Osteocyte (in vitro differentiated cells): ENCODE measurements at places on chromosomes 7 and 10. TPM values are rescaled to one million over a fixed set of nuclear protein-coding genes. Genes with fewer than 3 reads are reported as not detected.

DNA sequence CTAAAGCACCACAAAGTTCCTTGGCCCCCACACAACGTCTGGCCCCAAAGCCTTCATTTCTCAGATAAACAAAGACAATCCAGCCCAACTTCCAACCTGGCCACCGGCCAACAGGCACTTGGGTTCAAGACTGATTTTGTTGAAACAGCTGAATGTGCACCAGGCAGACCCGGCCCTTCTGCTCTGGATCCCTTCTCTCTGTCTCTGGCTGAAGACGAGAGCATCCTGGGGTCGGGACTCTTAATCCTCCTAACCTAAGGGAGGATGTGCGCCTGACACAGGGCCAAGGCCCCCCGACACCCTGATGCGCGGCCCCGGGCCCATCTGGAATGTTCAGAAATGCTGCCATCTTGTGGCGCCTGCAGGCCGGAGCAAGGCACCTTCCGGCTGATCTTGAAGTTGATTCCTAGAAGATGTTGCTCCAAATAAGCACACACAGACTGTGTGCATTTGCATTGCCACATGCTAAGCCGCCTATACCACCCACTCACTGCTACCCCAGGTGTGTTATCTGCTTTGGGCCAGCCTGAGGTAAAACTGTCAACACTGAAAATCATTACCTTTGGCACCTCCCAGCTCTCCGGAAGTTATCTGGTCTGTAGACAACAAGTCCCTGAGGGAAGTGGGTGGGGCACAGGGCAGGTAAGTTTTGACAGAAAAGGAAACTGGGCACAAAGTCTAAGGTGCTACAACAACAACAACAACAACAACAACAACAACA lies 98.4 kb upstream of the HABP2 start:
- DNase-seq = no peak

DNA sequence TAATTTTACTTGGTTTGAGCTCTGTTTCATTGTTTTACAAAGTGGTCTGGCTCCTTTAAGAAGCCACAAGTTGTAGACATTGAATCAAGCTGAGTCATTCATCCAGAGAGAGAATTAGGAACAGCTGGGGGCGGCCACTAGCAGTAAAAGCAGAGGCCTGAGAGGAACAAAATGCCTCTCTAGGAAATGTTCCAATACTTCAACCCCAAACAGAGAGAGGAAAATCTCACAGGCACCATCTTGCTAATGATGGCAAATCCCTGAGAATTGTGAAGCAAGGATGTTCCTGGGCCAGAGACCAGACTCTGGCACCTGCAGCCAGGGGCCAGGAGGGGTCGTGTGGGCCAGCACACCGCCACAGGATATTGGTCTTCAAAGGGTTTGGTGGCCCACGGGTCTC lies 26.5 kb upstream of the TRIL start:
- DNase-seq = no peak

DNA sequence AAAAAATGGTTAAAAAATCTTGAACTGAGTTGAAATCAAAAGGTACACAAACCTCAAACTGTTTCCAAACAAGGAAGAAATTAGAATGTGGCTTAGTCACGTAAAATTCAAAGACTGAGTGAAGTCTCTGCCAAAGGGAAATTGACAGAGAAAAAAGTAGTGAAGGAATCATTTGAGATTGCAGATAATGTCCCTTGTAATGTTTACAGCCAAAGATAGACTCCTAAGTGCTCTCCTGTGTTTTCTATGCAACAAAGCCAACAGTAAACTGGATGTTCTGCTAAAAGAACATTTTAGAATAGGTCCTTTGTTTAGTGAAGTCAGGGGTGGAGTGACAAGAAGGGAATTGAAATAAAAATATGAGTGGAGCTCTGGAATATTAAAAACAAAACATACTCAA lies 117.9 kb downstream of the ITGA8 start:
- DNase-seq = no peak

Gene ANKRD16
- total RNA-seq = 8.8 and 9.5 TPM in 2 replicates

Gene GPR141
- not detected in 2 replicates for total RNA-seq

Gene LRIT1
- total RNA-seq = not detected in 2 replicates

GRCh38 chr7:73394422-73394821 lies 39.2 kb upstream of the FZD9 start:
- no peak for DNase-seq

Gene SCIN
- total RNA-seq = 1.6 and 2.5 TPM in 2 replicates

Gene C10orf67
- total RNA-seq = not detected in 2 replicates

Gene STAM
- 26.6 and 32.0 TPM in 2 replicates for total RNA-seq

- no peak for DNase-seq
Measured at GRCh38 chr10:81696609-81697388, 178.2 kb upstream of the NRG3 start.

GRCh38 chr7:28627896-28628295 lies 215.6 kb downstream of the CREB5 start:
- no peak for DNase-seq

Gene DIP2C
- total RNA-seq = 36.8 and 36.9 TPM in 2 replicates

GRCh38 chr7:37817591-37817960 lies 30.8 kb upstream of the NME8 start:
- DNase-seq = no peak

DNA sequence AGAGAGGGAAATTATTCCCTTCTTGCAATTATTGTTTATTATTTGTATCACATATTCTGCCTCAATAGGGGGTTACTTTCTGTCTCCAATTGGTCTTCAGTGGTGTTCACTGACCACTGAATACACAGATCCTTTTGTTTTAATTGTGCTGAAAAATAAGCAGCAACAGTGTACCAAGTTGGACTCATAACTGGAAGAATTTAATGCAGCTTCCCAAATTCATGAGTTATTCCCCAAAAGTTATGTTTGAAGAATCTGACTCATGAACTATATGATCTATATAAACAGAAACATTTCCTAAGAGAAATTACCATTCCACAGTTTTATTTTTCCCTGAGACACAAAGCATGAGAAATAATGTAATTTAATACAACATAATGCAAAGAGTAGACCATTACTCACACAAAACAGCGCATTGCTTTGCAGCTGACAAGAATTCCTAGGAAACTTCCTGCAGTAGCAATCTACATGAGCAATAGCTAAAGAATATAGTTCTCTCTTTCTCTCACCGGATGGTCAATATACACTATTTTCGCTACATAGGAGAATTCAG lies 479.2 kb downstream of the HTR7 start:
- no peak for DNase-seq

DNA sequence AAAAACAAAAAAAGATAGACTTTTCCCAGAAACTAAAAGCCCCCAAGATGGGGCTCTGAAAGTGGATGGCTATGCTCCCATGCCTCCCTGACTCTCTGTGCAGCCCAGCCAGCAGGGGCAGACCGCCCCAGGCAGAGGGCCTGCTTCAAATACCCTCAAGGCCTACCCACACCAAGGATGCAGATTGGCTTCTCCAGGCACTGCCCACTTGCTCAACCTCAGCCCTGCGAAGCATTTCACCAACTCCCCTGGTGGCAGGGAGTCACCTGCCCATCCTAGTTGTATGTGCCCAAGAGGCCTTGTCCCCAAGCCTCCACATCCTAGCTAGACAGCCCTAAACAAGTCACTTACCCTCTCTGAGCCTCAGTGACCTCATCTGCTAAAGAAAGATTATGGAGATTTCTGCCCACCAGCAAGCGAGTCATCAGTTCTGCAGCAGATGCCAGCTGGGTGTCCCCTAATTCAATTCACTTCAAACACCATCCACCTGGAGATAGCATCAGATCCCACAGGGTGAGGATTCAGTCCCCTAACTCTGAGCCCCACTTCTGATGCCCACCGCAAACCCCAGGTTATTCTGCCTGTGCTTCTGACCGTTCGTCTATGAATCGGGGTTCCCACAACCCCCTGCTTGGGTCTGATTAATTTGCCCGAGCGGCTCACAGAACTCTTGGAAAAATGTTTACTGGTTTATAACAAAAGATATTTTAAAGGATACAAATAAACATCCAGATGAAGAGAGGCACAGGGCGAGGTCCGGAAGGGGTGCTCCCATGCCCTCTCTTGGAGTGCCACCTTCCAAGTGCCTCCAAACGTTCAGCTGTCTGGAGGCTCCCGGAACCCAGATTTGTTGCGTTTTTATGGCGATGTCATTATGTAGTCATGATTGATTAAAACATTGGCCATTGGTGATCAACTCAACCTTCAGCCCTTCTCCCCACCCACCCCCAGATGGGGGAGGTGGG lies 18.6 kb upstream of the ZMIZ1 start:
- DNase-seq = no peak

DNA sequence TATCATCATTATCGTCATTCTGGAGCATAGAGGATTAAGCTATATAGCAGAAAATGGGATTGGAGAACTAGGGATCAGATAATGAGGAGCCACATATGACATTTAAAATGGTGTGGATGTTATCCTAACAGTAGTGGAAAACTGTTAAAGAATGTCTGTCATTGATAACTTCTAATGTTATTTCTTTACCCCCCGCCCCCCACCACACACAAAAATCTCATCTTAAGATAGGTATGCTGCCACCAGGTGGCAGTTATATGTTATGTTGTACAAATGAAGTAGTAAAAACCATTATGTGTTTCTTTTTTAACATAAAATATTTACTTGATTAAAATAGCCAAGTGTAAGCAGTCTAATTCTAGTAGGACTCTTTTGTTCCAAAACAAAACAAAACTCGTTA lies 13.0 kb downstream of the AKAP9 start:
- DNase-seq = no peak

DNA sequence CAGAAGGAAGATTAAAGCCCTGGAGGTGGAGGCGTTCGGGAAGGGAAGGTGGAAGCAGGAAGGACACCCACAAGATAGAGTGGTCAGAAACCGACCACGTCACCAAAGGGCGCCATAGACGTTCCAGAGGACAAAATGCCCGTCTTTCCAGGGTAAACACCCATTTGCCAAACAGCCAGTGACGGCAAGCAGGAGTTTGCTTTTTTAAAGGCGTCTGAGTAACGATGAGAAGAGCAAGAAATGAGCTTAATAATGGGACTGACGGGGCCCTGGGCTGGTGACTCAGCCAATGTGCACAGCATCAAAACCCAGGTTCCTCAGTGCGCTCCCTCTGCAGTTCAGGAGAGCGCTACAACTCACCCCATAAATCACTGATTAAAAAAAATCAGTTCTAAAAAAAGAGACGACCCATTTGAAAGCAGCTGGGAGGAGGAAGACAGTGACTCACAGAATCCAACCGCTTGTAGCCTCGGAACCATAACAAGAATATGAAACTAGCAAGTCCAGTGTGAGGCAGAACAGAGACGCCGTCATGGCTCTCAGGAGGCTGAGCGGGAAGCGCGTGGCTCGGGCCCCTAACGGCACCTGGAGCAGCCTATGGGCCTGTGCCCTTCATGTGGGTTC lies 5.9 kb downstream of the DIP2C start:
- no peak for DNase-seq

Gene ACTL6B
- not detected in 2 replicates for total RNA-seq

- no peak for DNase-seq
Measured at GRCh38 chr7:87426160-87426559, 49.3 kb downstream of the ABCB4 start.

DNA sequence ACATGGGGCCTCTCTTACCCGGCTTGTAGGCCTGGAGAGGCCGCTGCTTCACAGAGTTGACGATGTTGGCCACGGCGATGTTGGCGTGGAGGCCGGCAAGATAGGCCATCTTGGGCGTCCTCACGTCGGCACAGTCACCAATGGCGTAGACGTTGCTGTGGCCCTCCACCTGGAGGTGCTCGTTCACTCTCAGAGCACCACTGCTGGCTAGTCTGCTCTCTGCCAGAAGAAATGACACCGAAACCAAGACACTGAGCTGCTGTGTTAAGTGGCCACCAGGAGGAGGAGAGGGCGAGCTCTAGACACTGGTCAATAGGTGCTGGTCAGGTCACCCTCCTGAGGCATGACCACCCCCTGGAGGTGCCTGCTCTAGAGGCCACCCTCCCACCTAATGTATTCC lies 17.7 kb downstream of the AIFM2 start:
- no peak for DNase-seq

DNA sequence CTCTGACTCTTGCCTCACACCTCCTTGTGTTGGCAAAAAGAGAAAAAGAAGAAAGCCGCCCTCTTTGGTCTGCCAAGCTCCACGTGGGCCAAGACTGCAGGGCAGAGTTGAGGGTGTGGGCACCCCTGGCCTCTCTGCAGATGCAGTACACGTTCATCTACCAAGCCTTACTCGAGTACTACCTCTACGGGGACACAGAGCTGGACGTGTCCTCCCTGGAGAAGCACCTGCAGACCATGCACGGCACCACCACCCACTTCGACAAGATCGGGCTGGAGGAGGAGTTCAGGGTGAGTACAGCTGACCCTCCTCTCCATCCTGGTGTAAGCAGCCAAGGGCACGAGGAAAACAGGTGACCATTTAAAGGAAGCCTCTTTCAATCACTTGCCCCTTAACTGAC lies 56.1 kb downstream of the MKI67 start:
- DNase-seq = no peak

Gene ZNHIT1
- 64.0 and 66.9 TPM in 2 replicates for total RNA-seq

GRCh38 chr10:79270466-79271246 lies 76.6 kb upstream of the PPIF start:
- no peak for DNase-seq

Gene CDNF
- 1.0 and 2.9 TPM in 2 replicates for total RNA-seq

Gene PMPCB
- 52.7 and 53.0 TPM in 2 replicates for total RNA-seq

Gene MYOZ1
- 0.59 and 0.78 TPM in 2 replicates for total RNA-seq

- peak; percentile 70 for DNase-seq
Measured at GRCh38 chr10:43867667-43868565, 219.2 kb upstream of the ZNF32 start.
